ENCODE measurements at places on chromosomes 6 and 20.

DNA sequence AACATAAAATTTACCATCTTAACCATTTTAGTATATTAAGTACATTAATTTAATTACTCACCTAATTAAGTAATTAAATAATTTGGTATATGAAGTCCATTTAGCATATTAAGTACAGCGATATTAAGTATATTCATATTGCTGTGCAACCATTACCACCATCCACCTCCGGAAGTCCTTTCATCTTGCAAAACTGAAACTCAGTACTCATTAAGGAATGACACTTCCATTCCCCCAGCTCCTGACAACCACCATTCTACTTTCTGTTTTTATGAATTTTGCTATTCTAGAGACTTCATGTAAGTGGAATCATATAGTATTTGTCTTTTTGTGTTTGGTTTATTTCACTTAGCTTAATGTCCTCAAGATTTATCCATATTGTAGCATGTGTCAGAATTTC, 61.1 kb upstream of the GTSF1L start:
- DNase-seq = peak; percentile 19

DNA sequence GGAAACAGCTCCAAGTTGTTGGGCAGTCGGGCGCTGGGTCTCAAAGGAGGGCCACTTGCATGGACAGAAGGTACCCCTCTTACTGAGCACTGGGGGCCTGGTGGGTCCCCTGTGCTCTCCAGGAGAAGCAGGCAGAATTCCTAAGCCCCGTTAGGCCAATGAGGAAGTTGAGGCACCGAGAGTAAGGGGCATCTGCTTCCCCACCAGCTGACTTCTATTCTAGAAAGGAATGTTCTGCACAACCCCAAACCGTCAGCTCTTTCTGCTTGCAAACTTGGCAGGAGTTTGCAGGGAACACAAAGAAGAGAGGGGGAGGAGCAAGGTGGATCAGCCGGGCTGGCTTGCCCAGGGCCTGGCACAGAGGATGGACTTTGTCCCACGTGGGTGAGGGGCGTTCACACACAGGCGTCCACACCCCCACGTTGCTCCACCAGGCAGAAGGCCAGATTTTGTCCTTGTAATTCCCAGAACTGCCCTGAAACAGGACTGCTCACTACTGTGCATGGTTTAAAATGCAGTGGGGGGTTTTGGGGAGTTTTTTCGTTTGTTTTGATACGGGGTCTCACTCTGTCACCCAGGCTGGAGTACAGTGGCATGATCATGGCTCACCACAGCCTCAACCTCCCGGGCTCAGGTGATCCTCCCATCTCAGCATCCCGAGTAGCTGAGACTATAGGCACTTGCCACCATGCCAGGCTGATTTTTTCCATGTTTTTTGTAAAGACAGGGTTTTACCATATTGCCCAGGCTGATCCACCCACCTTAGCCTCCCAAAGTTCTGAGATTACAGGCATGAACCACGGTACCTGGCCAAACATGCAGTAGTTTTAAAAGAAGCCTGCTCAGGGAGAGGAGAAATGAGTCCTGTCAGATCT, 93.3 kb downstream of the SNX5 start:
- no peak for DNase-seq

DNA sequence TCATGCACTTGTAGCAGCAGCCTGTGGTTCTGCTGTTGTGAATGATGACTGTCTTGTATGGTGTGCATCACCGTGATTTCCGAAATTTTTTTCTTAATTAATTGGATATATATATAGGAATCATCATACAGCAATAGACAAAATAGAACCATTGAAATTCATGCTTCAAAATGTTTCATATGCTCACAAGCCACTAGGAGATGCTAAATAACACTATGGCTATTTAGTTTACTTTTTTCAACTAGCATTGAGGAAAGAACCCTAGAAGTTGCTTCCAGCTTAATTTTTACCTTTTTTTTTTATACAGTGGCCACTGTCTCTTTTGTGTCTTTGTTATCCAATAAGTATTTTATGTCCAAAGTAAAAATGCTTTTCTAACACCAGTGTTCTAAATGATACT, 485.4 kb downstream of the CDKAL1 start:
- DNase-seq = no peak

- DNase-seq = no peak
Measured at GRCh38 chr6:136334465-136334846, 44.8 kb upstream of the BCLAF1 start.

- no peak for DNase-seq
Measured at GRCh38 chr6:120981835-120982234, 352.4 kb downstream of the TBC1D32 start.

DNA sequence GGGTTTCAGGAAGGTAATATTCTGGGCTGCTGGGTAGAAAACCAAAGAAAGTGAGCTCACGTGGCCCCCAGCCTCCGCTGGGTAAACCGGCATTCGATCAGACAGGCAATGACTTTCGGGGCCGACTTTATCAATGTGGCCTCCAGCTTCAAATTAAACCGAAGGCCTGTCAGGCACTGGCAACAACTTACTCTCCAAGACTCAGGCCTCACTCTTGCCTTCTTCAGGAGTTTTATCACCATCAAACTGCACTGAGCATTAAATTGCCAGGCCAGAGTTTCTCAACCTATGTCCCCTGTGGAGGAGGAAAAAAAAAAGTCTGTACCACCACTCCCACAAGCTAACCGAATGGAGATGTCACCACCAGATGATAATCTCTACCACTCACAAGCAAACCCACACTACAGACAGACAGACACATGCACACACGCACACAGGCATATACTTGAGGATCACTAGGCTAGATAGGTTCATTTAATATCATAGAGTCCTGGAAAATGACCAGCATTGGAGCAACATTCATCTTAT, 1.1 kb upstream of the MBOAT1 start:
- peak; percentile 32 for DNase-seq

GRCh38 chr6:28125401-28125800, 992 bp downstream of the ZSCAN16 start:
- no peak for DNase-seq

DNA sequence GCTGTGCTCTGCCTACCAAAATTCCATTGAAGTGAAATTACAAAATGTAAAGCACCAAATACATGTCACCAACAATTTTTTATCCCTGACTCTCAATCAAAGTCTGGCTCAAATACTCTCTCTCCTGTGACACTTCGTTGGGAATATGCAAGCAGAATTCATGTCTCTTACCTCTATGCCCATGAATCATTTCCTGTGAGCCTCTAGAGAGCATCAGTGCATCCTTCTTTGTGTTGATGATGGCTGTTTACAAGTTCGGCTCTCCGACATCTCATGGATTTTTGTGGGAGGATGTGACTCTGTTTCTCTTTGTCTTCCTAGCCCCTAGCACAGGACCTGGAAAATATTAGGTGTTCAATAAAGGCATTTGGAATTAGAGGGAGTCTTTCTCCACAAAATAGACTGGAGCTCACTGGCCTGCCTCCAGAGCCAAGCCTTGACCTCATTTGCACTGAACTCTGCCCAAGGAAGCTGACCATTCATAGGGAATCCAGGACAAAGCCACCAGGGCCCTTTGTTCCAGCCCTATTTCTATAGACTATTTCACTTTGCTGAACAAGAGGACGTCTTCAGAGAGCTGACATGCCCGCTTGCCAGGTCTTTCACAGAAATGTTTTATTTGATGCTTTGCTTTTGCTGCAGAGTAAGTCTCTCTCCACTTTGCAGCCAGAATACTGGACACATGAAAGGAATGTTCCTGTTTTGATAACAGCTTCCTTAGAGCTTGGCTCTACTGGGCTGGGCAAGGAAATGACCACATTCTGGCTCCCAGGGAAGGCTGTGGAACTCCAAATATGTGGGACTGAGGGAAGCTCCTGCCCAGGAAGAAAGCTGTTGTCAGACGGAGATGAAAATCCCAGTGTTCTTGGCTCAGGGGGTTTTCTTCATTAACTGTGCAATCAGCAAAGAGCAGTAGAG, 194.5 kb upstream of the CDYL start:
- no peak for DNase-seq

Data from activated CD4-positive, alpha-beta T cell treated with anti-CD3 and anti-CD28 coated beads, Interleukin-2, Interleukin-6, amounts not matched to agents 100 ng/mL and 50 ng/mL, durations not matched to agents 16 hours and 8 hours (primary cell).